ENCODE measurements at places on chromosomes 3 and 15.
A peak's percentile ranks its signal among the peaks of the same experiment; 100 is the strongest.

DNA sequence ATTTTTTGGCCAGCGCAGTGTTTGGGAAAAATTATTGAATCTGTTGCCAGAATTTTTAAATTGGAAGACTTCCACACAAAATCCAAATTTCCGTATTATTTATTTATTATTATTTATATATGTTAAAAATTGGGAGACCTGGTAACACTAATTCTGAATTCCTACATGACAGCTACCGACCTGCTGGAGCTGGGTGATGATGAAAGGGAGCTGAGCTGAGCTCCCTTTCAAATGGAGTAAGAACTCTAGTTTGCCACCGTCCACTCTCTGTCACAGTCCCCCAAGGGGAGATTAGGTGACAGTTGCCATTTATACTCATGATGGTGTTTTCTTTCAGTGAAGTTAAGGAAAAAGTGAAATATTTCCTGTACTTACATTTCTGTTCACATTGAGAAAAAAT lies 1.4 kb downstream of the CRTC3 start:
- DNase-seq = no peak

GRCh38 chr3:117059067-117059955 lies 349.7 kb downstream of the TUSC7 start:
- DNase-seq = no peak

DNA sequence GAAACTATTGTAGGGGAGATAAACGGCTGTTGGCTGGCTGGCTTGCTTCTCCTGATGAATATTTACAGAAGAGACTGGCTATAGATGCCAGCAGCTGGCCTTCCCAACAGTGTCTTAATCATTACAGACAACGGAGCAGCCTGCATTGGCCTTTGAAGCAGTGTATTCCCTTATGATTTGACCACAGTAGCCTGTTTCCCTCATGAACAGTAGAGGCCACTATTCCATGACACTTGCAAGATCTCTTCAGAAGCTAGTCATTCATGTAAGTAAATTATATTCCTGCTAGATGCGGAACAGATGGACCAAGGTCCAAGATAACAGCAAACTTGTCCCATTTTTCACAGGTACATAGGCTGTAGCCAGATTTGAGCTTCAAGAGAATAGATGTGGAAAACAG lies 47.3 kb downstream of the TMCO5A start:
- DNase-seq = peak; percentile 14

DNA sequence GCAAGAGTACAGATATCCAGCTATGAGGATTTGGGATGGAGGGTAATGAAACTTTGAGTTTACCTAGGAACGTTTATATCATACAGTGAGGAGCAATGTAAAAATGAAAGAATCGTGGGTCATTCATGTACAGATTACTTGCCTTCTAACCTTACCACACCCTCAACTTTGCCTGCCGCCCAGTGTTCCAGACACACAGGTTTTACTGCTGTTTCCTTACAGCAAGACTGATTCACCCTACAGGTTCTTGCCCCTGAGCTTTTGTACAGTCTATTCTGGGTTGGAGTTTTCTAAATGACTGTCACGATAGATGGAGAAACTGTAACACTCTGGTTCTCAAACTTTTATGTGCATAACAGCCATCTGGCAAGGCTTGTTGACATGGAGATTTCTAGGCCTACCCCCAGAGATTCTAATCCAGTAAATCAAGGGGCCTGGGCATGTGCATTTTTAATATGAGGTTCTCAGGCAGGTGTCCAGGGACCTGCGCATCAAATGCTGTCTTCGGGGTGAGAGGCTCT lies 6.6 kb upstream of the TPRG1 start:
- DNase-seq = no peak

DNA sequence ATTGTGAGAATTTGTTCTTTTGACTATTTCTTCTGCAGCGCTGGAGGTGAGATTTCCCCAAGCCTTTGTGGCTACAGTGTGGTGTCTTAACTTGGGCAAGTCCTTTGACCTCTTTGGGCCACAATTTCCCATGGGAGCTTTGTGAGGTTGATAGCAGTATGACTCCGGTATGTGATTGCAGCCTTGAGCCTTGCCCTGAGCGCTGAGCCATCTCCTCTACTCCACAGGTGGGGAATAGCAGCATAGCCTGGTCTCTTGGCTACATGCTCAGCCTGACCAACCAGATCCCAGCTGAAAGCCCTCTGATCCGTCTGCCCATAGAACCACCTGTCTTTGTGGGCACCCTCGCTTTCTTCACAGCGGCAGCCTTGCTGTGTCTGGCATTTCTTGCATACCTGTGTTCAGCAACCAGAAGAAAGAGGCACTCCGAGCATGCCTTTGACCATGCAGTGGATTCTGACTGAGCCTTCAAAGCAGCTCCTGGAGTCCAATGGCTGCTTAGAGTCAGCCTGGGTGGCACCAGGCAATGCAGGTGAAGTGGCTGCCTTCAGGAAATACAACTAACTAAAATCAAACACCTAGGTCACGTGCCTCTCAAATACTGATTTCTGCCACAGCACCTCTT lies 30.0 kb upstream of the RPL14 start:
- no peak for DNase-seq

DNA sequence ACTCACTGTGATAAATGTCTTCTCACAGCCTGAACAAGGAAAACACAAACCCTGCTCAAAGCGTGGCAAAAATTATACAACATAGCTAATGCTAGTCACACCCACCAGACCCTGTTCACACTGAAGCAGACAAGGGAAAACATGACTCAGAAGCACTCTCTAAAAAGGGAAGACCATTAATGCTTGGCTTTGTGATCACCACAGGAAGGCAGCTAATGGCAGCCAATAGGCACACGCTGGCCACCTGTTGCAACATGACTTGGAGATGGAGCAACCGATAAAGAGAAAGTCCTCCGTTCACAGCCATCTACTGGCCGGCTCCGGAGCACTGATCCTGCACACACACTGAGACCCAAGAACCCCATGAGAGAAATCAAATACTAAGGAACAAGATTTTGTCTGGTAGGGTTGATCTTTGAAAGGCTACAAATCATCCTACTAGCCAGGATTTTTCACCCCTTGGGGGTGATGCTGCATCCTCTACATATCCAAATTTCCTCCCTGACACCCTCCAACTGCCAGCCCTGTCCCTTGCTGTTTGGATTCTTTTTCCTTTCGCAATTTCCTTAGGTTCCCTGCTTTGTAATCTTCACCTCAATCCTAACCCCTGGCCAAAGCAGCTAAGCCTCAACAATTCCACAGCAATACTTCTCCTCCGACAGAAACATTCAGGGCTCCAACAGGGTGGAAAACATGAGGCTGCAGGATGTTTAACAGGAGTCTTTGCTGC lies 3.2 kb downstream of the ZXDC start:
- no peak for DNase-seq

GRCh38 chr15:67976506-67977073 lies 77.5 kb upstream of the PIAS1 start:
- DNase-seq = no peak

GRCh38 chr3:8972639-8973038 lies 9.4 kb upstream of the RAD18 start:
- DNase-seq = peak; percentile 43

DNA sequence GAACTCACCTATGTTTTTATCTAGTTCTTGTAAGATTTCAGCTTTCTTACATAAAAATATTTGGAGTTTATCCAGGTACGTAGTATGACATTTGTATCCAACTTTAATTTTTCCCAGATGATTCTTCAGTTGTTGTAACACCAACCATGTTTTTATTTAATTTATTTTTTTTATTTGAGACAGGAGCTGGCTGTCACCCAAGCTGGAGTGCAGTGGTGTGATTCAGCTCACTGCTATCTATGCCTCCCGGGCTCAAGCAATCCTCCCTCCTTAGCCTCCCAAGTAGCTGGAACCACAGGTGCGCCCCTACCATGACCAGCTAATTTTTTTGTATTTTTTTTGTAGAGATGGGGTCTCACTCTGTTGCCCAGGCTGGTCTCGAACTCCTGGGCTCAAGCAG lies 6.6 kb downstream of the XYLB start:
- DNase-seq = no peak

DNA sequence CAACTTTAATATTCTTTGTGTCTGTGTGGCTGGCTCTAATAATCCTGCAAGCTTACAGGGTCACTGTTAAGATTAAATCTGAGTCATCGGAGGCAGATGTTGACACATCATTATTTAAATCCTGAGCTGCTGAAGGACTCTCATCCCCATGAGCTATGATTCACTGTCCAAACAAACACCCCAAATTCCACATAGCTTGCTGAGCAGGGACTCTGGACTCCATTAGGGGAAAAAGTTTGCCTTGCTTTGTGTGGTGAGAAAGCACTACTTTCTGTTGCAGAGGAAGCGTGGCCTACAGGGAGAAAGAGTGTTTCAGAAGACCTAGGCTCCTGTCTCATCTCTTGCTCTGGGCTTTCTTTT lies 213.7 kb downstream of the PDCD6IP start:
- DNase-seq = peak; percentile 44
